Activated naive CD8-positive, alpha-beta T cell treated with anti-CD3 and anti-CD28 coated beads, Interleukin-2, amount 10 ng/mL, durations not matched to agents 7 days and 5 days (primary cell): ENCODE measurements at places on chromosomes 6 and 20. TPM values are rescaled to one million over a fixed set of nuclear protein-coding genes. Genes with fewer than 3 reads are reported as not detected.

- DNase-seq: no peak
Measured at GRCh38 chr6:6577735-6578134, 10.8 kb upstream of the LY86 start.

- DNase-seq: no peak
Measured at GRCh38 chr6:79335133-79335674, 100.7 kb upstream of the HMGN3 start.

DNA sequence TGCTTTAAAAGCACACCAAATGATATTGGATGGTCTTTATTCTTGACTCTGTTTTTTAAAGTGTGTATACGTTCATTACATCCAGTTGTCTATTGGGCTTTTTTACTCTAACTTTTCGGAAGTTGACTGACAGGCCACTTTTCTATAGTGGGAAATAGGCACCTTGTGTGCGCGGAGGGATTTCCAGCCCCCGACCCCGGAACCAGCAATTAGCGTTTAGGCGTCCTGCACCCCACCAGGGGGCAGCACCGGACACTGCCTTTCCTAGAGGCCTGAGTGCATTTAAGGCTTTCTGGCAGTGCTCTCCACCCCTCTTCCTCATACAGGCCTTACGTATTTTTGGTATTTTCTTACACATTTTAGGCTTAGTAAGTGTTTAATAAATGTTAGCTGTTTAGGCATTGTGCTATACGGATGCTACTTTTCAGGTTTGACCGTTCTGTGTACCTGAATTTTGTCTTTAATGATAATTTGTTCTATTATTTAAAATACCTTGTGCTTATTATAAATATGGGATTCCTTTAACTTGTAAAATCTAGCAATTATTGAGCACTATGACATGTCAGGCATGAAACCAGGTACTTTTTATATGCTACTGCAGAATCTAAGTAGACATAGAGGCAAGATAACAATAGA is 231.8 kb downstream of the BCKDHB start:
- DNase-seq: peak; percentile 69

- DNase-seq: no peak
Measured at GRCh38 chr6:43476746-43477145, 624 bp upstream of the TJAP1 start.

DNA sequence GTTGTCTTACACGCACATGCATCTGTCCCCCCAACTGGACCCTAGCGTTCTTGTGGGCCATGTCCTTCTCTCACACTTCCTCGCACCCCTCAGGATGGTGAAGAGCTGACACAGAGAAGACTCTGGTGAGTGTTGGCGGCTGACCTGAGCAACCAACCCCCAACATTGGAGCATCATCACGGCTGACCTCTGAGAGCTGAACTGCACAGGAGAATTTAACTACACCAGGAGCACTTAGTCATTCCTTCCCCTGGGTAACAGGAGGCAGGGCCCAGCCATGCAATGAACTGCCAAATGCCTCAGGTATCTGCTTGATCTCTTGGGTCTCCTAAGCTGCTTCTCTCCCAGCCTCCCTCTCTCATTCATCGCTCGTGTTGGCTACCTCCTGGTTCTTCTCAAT is 88.5 kb downstream of the PSMG4 start:
- DNase-seq: no peak

- no peak for DNase-seq
Measured at GRCh38 chr20:40869218-40870147, 159.1 kb upstream of the TOP1 start.

DNA sequence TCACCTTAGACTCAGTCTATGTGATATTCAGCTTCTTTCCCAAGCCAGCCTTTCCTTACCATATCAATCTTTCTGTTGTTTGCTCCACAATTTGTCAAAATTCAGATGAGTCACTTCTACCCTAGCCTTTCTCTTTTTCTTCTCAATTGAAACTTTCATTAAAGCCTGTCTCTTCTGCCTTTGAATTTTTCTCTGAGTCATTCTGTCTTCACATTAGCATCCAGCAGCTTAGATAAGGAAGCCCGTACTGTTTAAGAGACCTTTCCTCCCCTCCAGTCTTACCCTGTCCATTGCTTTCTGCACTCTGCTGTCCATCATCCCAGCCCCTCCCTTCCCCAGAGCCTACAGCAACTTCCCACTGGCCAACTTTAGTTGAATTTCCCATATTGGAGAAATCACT is 34.9 kb upstream of the RALGAPA2 start:
- DNase-seq: no peak

GRCh38 chr6:96104910-96105309 is 89.1 kb downstream of the FUT9 start:
- DNase-seq: no peak

GRCh38 chr6:168218785-168219566 is 100.6 kb downstream of the DACT2 start:
- DNase-seq: no peak

DNA sequence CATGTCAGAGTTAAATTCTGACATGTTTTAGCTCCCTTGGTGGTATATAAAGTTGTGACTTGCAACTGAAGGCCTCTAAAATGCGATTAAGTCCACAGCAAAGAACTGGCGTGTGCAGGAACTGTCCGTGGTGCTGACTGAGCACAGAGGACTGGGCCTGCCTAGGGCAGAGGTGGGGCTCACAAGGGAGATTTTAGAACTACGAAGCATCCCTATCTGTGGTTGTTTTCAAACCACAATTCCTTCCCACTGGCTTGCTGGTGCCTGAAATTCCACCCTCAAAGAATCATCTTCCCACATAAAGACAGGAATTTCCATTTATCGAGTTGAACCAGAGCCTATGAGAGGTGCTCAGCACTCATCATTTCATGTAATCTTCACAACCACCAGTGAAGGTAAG is 30.1 kb downstream of the RIMS4 start:
- DNase-seq: peak; percentile 63

The HLA-DOB gene
- 3.1 TPM for total RNA-seq

The SAPCD1 gene
- 18.1 TPM for total RNA-seq

The ANGPT4 gene
- not detected for total RNA-seq

The F13A1 gene
- 0.25 TPM for total RNA-seq

The BTN1A1 gene
- total RNA-seq: not detected
